ENCODE measurements at places on chromosomes 16 and 17.

GRCh38 chr17:45877467-45877866 is 16.9 kb upstream of the MAPT start:
- H3K4me1 ChIP-seq = no peaks in the 10 kb centered on the region
- H3K4me3 ChIP-seq = no peak overlapping the region
- DNase-seq = no peak
- H3K27ac ChIP-seq = no peak overlapping the region

DNA sequence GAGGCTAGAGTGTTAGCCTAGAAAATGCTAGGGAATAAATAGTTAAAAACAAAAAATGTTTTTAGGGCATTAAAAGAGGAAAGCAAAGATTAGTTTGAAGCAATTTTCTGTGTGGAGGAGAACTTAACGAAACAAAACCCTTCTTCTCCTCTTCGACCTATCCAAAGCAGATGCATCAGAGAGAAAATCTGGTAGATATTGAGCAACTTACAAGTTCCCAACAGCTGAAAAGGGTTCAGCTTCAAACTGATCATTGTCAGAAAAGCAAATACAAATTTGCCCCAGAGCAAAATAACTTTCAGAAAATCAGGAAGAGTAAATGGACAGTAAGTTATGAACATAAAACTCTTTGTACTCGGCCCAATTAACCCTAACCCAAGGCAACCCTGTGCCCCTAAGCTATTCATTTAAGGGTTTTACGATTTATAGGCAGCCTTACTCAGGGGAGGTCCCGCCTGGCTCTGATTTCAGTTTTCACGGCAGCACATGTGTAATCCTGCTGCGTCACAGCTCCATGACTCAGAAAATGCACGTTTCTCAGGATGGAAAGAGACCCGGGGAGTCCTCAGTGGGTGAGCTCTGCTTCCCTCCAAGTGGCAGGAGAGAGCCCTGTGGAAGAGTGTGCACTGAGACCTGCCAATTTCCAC is 405.7 kb upstream of the SALL1 start:
- H3K4me3 ChIP-seq = no peak overlapping the region
- no peak for DNase-seq
- H3K27ac ChIP-seq = no peak overlapping the region
- peaks cover 14% of the 10 kb centered on the region for H3K27me3 ChIP-seq

GRCh38 chr17:6085812-6086211 is 15.6 kb downstream of the WSCD1 start:
- H3K36me3 ChIP-seq = no peaks in the 10 kb centered on the region
- H3K4me1 ChIP-seq = no peaks in the 10 kb centered on the region
- no peak for DNase-seq
- peaks cover 95% of the 10 kb centered on the region for H3K27me3 ChIP-seq
- H3K27ac ChIP-seq = no peak overlapping the region

DNA sequence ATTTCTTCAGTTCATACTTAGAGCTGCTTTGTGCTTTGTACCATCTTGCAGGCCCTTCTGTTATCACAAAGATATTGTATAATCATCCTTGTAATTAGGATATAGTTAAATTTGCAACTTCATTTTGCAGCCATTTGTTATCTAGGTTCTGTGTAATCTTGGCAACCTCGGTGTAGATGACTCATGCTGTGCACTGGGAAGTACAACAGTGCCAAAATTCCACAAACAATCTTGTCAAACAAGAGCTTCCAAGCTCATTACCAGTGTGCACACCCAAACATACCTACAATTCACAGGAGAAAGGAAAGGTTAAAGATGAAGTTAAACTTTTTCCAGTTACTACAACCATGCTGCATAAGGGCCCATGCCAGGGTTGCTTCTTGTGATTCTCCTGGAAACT is 1231.8 kb downstream of the CDH11 start:
- no peak overlapping the region for H3K4me3 ChIP-seq

DNA sequence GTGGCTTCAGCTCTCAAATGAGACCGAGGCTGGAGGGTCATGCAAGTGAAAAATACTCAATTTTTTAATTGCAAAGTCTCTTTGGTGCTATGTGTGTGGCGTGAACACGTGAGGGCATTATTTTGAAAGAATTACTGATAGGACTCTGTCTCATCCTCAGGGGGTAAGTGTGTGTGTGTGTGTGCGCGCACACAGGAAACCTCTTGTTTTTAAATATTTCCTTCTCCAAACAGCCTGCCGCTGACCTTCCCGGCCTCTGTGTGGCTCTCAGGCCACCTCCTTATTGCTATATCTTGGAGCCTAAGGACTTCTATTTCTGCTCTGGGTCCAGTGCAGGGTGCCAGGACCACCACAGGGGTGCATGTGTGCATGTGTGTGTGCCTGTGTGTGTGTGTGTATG is 99.7 kb downstream of the CMIP start:
- no peaks in the 10 kb centered on the region for H3K36me3 ChIP-seq
- H3K27ac ChIP-seq = no peak overlapping the region
- H3K4me3 ChIP-seq = no peak overlapping the region

Measured in PC-9 (cell line).